Stimulated activated CD4-positive, alpha-beta T cell treated with anti-CD3 and anti-CD28 coated beads, Interleukin-12 subunit alpha, Interleukin-12 subunit beta, amount 100 ng/mL, for 48 hours (primary cell): ENCODE measurements at places on chromosomes 4 and X.

- DNase-seq, result no peak
Measured at GRCh38 chr4:70183940-70184246, 11.6 kb upstream of the ODAM start.

DNA sequence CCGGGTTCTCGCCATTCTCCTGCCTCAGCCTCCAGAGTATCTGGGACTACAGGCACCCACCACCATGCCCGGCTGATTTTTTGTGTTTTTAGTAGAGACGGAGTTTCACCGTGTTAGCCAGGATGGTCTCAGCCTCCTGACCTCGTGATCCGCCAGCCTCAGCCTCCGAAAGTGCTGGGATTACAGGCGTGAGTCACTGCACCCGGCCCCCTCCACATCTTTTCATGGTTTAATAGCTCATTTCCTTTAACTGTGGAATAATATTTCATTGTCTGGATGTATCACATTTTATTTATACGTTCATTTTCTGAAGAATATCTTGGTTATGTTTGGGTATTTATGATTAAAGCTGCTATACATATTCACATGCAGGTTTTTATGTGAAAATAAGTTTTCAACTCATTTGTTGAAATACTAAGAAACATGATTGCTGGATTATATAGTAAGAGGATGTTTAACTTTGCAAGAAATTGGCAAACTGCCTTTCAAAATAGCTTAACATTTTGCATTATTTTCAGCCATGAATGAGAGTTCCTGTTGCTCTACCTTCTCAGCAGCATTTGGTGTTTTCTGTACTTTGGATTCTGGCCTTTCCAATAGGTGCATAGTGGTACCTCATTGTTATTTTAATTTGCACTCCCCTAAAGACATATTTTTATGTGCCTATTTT, 591.9 kb downstream of the TECRL start:
- no peak for DNase-seq

DNA sequence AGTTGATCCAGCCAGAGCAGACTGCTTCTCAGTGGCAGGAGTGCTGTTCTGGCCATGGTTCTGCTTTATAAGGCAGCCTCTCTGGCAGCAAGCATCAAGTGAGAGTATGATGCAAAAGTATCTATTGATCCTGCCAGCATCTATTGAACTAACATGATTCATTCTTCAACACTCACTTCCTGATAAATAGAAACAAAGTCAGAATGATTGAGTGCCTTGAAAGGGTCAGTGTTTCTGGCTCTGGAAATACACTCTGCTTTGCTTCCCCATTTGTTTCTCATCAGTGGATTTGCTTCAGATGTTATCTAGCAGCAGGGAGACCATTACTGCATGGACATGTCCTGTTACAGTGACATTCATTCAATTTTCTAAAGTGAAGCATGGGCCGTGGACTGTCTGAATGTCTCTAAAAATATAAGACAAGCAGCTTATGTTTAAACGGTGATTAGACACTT, 66.2 kb upstream of the FRAS1 start:
- DNase-seq, result no peak

GRCh38 chr4:134883831-134884449, 682.4 kb upstream of the PABPC4L start:
- DNase-seq, result no peak

DNA sequence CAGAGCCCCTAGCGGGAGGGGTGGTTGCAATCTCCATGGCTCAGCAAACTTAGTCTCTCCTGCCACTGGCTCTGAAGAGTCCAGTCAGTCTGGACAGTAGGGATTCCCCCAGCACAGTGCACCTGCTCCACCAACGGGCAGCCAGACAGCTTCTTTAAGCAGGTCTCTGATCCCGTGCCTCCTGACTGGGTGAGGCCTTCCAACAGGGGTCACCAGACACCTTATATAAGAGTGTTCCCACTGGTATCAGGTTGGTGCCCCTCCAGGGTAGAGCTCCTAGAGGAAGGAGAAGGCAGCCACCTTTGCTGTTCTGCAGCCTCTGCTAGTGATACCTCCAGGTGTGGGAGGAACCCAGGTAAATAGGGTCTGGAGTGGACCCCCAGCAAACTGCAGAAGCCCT, 1393.4 kb downstream of the STIM2 start:
- no peak for DNase-seq

DNA sequence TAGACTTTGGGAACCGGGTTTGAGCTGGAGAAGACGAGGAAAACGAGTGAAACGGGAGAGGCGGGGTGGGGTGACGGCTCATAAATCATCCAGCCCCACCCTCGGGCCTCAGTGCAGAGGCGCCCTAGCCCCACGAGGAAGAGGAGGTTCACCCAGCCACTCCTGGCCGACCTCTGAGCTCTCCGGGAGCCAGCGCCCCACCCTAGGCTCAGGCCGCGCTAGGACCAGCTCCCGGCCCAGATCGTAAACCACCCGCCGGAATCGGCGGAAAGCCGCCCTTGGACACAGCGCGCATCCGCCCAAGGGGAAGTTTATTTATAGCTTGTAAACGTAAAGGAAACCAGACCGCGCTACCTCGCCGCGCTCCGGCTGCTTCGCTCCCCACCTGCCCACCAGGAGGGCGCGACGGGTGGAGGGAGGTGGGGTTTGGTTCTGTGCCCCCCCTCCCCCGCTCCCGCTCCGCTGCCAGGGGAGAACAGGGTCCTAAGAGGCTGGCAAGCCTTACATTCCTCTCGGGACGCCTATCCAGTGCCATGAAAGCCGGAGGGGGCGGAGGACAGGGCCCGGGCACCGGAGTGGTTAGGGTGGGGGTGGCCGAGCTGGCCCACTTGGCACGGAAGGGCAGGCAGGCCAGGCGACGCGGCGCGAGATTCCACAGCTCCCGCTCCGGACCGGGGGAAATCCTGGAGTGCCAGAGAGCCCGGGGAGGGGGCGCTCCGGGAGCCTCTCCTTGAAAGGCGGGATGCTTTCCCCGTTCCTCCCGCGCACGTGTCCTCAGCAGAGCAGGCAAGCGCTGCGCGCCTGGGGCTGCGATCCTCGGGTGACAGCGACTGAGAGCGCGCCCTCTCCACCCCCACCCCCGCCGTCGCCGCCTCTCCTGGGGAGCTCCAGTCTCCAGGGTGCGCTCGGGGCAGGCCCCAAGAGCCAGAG, 84.2 kb downstream of the BCOR start:
- no peak for DNase-seq

GRCh38 chr4:22097596-22097995, 149.0 kb upstream of the KCNIP4 start:
- DNase-seq, result no peak

GRCh38 chr4:115121351-115122043, 8.1 kb upstream of the NDST4 start:
- no peak for DNase-seq

GRCh38 chrX:85365370-85365995, 14.0 kb downstream of the POF1B start:
- DNase-seq, result no peak

- no peak for DNase-seq
Measured at GRCh38 chrX:71454222-71454621, 78.7 kb upstream of the OGT start.

GRCh38 chr4:67779631-67780030, 25.4 kb upstream of the GNRHR start:
- no peak for DNase-seq

GRCh38 chr4:46804781-46805413, 104.1 kb downstream of the COX7B2 start:
- no peak for DNase-seq

GRCh38 chrX:133294126-133294525, 76.0 kb upstream of the TFDP3 start:
- no peak for DNase-seq

- no peak for DNase-seq
Measured at GRCh38 chr4:174122705-174123104, 160.8 kb downstream of the FBXO8 start.

- no peak for DNase-seq
Measured at GRCh38 chrX:42123369-42123768, 200.0 kb upstream of the CASK start.

GRCh38 chr4:182019148-182019652, 224.0 kb upstream of the TENM3 start:
- DNase-seq, result no peak

- DNase-seq, result no peak
Measured at GRCh38 chr4:108042927-108043326, 53.2 kb downstream of the HADH start.

GRCh38 chr4:142348613-142349021, 497.5 kb downstream of the INPP4B start:
- DNase-seq, result no peak

GRCh38 chrX:16873106-16873505, 2.9 kb upstream of the RBBP7 start:
- DNase-seq, result no peak

DNA sequence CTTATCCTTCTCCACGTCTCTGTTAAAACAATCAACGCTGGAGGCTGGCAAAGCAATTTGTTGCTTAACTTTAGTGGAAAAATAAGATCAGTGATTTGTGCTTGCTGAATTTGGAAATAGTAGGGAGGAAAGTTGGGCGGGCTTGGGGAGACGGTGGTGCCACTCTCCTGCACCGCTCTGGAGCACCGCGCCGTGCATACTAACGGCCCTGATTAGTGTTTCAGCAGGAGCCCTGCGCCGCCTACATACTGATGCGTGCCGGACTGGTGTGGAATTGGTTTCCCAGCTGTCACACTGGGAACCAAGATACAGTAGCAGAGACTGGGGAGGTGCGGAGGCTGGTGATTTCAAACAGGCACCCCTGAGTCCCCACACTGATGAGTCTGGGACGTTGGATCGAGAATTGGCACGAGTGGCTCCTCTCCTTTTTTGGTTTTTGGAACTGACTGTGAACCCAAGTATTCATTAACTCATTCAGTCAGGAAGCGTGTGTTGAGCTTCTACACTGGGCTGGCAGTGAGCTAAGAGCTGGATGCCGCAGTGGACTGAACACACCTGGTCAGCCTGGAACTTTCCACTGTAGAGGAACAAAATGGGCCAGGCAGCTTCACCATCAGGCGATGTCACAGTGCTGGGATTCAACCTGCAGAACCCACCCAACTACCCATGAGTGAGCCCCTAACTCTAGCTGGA, 29.0 kb upstream of the PSAPL1 start:
- DNase-seq, result no peak

DNA sequence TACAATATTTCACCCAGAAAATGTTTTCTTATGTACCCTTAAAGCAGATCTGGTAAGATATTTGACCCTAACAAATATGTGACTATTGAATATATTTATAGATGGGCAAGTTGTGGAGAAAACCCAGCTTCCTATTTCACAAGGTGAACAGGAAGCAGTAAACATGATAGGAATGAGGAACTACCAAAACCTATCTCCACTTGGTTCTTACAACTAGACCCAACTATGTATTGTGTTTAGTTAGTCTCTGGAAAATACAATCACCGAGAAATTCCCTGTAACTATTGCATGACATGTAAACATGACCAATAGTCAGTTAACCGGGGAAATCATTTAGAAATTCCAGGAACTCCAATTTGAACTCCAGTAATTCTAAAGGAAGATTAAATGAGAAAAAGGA, 8.4 kb upstream of the RXFP1 start:
- DNase-seq, result no peak

- DNase-seq, result no peak
Measured at GRCh38 chr4:66946761-66947160, 598.5 kb downstream of the CENPC start.

DNA sequence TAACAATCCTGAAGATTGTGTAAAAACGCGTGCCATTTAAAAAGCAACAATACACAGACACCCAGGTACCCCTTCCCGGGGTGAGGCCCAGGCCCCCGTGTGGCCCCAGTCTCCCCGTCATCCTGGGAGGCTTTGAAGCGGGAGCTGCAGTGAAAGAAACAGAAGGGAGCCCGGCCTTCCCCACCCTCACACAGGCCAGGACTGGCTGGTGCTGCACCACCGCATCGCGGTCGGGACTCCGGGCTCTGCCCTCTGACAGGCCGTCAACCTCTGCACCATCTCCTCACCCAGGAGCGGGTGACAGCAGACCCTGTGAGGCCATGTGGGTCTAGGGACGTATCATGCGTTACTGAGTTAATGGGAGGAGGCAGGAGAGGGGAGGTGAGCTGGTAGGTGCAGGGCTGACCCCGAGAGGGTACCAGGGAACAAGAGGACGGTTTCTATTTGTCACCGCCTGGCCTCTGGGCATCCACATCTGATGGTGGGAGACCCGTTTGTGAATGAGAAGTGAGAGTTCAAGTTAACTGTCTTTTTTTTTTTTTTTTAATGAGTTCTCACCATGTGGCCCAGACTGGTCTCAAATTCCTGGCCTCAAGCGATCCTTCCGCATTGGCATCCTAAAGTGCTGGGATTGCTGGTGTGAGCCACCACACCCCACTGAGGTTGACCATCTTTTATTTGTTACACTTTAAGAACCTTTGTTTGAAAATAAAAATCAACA, 27.3 kb downstream of the PIGG start:
- no peak for DNase-seq

DNA sequence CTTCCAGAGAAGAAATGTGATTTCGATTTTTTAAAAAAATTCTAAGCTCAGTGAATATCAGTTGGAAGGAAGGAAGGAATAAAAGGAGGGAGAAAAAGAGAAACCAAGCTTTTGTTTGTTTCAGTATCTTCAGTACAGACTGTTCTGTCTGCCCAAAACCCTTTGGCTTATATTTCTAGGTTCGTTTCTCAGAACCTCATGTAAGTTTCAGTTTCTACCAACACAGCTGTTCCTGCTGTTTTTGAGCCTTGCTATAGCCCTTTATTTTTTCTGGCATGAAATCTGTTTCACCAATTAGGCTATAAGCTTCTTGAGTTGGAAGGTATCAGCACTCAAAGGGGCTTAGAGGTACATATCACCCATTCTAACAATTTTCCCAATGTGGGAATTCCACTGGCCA, 157.9 kb downstream of the GBA3 start:
- no peak for DNase-seq

- no peak for DNase-seq
Measured at GRCh38 chr4:136908122-136908521, 624.2 kb downstream of the PCDH18 start.

- DNase-seq, result no peak
Measured at GRCh38 chrX:130098210-130098552, 12.1 kb downstream of the ELF4 start.

DNA sequence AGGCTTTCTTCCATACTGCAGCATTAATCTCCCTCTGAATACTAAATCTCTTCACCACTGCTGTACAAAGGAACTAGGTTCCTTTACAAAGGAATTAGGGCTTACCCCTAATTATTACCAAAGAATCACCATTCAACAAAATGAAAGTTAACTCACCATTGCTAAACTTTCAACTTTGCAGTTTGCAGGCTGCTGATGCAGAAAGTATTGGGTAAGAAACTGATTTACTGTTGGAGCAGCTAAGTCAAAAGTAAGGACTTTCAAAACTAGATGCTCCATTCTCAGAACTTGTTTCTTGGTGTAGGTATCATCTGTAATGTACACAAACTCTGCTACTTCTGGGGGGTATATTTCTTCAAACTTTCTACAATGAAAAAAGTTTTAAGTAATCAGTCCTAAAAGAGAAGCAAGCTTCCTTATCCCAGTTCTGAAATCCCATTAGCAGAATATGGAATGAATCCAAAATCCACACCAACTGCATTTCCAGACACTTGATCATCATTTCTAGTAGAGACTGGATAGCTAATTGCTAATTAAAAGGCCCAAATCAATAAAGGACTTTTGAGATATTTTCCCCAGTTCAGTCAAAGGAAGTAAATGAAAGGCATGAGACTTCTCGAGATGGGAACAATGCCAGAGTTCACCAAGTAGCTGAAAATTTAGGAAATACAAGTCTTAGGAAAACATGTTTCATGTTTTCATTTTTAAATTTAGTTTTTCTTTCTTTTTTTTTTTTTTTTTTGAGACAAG, 4.3 kb downstream of the CCNA2 start:
- no peak for DNase-seq
